ENCODE measurements at places on chromosomes 4 and X. TPM values are rescaled to one million over a fixed set of nuclear protein-coding genes. Genes with fewer than 3 reads are reported as not detected.

The PLAC1 gene
- total RNA-seq = 0.27 TPM

The BLOC1S4 gene
- 21.9 TPM for total RNA-seq

The APBB2 gene
- total RNA-seq = 49.0 TPM

The MAP7D2 gene
- 0.57 TPM for total RNA-seq

The CENPVL2 gene
- 3.5 TPM for total RNA-seq

The MAGT1 gene
- 33.6 TPM for total RNA-seq

The IQSEC2 gene
- 23.3 TPM for total RNA-seq

The OPRPN gene
- total RNA-seq = not detected

The SLC6A8 gene
- total RNA-seq = 112 TPM

The PUDP gene
- 22.2 TPM for total RNA-seq

The ADAMTS3 gene
- total RNA-seq = 3.2 TPM

The NOCT gene
- 43.4 TPM for total RNA-seq

The LEF1 gene
- 1.6 TPM for total RNA-seq

The CCDC110 gene
- 2.9 TPM for total RNA-seq

The TMEM156 gene
- total RNA-seq = not detected
